ENCODE measurements at places on chromosomes 7 and 10.
A peak's percentile ranks its signal among the peaks of the same experiment; 100 is the strongest.

GRCh38 chr7:8605221-8605620, 171.8 kb downstream of the NXPH1 start:
- no peak for DNase-seq

GRCh38 chr10:16792675-16793074, 24.5 kb downstream of the RSU1 start:
- no peak for DNase-seq

GRCh38 chr10:15461353-15462108, 90.4 kb upstream of the FAM171A1 start:
- no peak for DNase-seq

DNA sequence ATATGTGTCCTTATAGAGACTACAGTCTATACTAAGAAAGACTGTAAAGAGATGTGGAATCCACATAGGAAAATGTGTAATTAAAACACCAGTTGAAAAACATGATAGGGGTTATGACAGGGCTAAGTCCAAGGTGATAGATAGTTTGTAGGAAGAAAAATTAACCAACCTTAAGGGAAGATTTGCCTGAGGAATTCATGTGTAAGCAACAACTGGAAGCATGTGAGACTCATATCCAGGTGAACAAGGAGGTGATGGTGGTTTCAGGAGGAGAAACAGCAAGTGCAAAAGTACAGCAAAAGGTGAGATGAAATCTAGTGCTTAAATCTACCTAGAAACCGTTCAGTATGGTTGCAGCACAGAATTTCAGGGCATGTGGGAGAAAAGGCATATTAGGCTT, 216.7 kb upstream of the ETV1 start:
- DNase-seq: no peak

GRCh38 chr7:48011951-48012350, 17.0 kb downstream of the SUN3 start:
- no peak for DNase-seq

DNA sequence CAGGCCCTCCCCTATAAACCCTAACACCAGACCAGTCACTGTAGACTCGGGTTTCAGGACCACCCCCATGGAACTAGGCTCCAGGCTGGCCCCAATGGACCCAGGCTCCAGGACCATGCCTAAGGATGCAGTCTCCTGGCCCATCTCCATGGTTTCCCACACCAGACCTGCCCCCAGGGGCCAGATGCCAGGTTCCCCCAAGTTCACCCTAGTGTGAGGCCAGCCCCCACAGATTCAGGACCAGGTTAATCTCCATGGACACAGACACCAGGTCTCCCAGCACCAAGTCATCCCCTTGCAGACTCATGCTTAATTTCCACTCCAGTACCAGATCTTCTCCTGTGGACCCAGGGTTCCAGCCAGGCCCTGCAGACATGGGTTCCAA, 103.8 kb upstream of the LANCL2 start:
- no peak for DNase-seq

DNA sequence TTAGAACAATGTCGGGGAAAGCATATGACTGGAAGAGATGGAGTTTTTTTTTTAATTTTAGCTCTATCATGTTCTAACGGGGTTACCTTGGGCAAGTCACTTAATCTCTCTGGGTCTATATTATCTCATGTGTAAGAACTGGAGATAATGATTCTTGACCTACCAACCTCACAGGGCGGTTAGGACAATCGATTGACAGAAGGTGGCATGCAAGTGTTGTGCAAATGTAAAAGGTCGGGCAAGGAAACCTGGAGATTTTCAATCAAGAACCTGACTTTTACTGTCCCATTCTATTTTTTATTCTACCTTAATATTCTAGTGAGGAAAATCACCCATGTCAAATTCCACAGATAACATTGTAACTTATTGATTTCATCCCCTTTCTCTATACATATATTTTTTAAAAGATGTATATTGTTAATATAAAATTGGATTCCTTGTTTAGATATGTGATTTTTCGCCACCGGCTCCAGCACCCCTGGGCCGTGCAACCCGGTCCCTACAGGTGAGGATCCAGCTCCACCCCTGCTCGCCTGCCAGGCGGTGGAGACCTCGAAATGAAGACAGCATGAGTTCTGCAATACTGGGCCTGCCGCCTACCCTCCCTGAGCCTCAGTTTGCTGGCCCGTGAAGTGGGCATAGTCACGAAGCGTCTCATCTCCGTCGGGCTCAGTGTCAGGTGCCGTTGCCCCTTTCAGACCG, 497.6 kb upstream of the PHF14 start:
- DNase-seq: no peak

DNA sequence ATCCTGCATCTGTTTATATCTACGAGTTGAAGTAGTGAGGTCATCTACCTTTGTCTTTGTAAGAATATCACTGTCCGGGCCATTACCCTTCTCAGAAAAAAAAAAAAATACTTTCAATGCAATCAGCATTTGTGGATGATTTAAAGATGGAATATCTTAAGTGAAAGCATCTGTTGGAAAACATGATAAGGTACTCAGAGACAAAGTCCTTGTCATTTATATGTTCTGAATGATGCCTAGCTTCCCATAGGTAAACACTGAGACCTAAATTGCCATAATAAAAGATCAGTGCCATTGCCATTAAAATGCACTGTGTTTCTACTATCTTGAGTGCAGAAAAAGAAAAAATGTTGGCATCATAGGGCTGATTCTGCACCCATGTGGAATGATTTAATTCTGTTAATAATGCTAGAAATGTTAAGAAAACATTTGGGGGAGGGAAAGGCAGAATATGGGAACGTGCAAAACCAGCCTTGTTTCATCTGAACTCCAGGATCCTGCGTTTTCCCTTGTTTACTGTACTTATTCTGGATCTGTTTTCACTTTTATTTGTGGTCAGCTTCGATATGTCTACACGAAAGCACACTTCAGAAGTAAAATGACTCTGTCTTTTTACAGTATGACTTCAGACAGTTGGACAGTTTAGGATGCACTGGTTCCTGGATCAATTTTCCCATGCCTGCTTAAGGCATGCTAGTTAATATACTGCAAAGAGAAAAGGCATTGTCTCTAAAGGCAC, 669.8 kb downstream of the SUGCT start:
- DNase-seq: no peak

DNA sequence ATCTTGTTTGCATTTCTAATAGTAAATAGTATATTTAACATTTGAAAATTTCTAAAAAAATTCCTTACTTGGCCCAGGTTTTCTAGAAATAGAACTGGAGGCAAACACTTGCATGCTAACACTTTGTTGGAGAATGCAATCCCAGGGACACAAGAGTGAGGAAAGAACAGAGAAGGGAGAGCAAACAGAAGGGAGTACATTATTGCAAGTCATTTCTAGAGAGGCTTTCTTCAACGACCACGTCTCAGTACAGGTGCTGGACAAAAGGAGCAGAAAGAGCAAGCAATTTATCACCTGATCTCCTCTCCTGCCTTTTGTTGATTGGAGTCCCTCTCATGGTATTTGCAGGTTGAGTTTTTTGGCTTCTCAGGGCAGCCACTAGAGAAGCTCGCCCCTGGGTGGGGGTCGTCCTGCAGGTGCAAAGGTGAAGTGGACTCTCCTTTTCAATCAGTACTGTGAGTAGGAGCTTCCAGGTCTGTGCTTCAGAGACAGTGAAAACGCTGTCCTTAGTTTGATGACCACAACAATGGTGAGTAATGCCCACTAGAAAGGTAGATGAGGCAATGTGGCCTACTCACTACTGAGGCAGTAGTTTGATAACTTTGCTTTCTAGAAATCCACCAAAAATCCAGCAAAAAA, 5.2 kb downstream of the CPED1 start:
- no peak for DNase-seq

GRCh38 chr10:48964038-48964437, 24.4 kb upstream of the LRRC18 start:
- DNase-seq: no peak

GRCh38 chr10:126160971-126161630, 227.2 kb downstream of the ADAM12 start:
- no peak for DNase-seq

- no peak for DNase-seq
Observed at GRCh38 chr10:30027057-30028005, 32.1 kb downstream of the JCAD start.

DNA sequence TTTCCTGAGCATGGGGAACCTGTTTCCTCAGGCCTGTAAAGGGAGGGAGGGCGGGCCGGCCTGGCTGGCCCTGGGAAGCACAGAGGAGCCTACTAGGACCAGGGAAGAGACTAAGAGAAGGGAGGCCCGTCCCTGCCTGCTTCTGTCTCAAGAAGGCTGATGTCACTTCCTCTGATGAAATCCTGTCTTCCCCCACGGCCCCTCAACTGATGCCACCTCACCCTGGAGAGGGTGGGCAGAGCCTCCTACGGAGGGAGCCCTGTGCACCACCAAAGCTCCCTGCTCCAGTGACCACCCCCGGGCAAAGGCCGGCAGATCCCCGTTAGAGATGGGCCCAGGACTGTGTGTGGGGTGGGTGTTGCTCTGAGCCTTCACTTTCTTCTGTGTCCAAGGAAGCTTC, 1.0 kb upstream of the PILRA start:
- no peak for DNase-seq

GRCh38 chr10:12980713-12981306, 20.7 kb downstream of the CCDC3 start:
- no peak for DNase-seq

DNA sequence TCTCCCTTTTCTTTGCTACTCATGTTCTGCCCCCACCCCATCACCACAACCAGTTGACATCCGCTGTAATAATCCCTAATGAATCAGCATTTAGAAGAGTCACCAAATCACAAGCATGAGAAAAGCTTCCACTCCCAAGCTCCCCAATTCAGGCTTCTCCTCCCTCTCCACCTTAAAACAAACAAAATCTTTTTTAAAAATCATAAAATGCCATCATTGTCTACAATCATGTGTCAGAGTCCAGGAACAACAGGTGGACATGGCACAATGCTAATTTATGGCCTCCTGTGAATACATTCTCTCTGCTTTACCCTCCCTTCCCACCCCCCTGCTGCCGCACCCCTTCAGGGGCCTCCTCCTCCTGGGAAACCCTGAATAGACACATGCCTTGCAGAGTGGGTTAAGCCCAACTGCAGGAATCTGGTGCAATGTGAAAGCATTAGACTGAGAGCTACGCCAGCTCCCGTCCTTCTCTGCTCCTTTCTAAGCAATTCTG, 3.7 kb downstream of the LRRC4 start:
- DNase-seq: no peak

GRCh38 chr7:151252561-151252835, 4.0 kb upstream of the SMARCD3 start:
- no peak for DNase-seq

DNA sequence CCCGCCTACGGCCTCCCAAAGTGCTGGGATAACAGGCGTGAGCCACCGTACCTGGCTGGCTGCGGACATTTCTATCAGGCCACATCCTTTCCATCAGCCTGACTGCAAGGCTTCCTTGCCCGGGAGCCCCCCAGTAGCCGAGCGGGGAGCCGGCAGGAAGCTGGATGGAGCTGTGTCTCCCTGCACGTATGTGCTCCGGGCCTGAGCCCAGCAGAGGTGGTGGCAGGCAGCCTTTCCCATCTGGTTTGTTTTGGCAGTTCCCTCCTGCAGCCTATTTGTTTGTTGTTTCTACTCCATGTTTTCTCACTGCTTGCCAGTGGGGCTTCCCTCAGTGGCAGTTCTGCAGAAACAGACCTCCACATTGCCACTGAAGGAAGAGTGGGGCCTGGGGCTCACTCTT, 5.4 kb downstream of the POP7 start:
- peak; percentile 10 for DNase-seq

DNA sequence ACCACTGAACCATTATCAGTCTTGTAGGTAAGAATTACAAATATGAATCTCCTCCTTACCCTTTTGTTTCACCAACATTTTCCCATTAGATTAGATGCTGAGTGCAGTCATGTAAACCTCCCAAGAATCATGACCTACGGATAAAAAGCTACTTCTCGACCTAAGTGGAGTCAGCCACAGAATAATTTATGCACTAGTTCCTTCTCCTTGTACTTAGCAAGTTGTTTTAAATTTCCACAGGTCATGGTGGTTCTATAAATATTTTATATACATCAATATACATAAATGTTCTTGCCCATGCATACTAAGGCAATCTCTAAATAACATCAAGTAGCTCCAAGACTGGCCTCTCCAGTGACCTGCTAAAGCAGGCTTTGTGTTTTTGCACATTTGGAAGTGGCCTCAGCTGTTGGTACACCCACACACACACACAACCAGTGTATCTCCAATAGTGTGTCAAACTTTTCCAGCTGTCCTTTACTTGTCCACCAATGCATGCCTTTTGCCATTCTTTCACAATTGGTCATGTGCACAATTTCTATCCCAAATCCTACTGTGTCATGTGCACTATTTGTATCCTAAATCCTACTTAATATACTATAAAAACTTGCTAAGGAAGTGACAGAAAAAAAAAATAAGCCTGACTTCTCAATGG, 21.5 kb downstream of the LMOD2 start:
- DNase-seq: no peak

GRCh38 chr7:24427048-24427447, 143.1 kb downstream of the NPY start:
- DNase-seq: no peak

- DNase-seq: no peak
Observed at GRCh38 chr7:129786825-129787563, 165.8 kb downstream of the UBE2H start.

DNA sequence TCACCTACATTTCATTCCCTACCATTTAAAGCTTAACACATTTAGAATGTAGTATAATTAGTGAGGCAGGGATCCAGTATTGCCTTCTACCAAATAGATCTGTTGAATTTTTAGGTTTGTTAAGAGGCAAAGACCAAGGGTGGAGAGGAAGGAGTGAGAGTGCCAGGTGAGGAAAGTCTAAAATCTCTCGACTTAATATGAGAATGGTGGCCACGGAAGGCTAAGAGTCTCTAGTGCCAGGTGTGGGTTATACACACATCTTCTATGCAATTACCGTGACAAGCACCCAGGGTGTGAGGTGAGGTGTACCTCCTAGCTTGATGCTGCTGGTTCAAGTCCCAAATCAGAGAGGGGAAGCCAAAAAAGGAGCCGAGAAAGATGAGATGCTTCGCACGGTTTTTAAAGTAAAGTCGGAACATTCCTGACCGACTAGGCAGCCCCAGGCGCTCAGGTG, 439 bp downstream of the IQUB start:
- DNase-seq: no peak

DNA sequence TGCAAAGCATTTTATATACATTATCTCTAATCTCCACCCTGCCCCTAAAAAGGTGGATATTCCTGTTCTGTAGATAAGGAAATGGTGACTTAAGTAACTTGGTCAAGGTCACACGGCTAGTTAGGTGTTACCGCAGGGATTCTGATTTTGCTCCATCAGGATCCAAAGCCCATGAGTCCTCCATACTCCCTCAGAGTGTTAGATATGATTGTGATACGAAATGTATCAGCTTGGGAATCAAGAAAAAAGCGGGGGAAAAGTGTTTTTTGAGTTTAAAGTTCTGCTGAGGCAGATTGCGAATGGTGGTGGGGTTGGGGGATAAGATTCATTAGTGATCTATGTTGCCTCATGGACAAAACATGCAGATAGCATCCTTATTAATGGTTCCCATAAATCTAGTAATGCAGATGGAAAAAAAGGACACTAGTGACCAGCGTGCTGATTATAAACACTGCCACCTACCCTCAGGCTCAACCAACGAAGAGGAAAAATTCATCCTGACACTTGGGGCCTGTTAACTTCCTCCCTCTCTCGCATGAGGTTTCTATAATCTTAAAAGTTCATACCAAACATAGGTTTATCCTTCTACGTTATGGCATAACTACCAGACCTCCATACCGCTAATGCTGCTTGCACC, 2.3 kb downstream of the ICA1 start:
- no peak for DNase-seq

All from amygdala (tissue), 56 donors.